HuH-7 (cell line): ENCODE measurements at places on chromosomes 2 and 18.

- no peak for DNase-seq
Observed at GRCh38 chr2:40199771-40200170, 252.1 kb downstream of the SLC8A1 start.

GRCh38 chr18:67108894-67109293 lies 407.6 kb downstream of the DSEL start:
- DNase-seq = no peak

DNA sequence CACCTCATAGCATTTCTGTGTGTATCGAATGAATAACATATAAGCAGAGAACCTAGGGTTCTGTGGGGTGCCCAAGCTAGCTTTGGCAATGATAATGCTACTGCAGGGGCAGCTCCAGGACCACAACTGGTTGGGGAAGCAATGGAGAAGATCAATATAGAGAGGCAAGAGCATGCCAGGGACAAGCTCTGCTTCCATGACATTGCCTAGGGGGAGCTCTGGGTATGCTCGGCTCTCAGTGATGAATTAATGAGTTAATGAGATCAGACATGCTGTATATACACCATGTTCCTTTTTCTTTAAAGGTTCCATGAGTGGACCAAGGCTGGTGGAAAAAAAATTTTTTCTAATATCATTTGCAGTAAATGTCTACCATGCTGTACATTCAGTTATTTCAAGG lies 618.4 kb downstream of the BCL11A start:
- no peak for DNase-seq

DNA sequence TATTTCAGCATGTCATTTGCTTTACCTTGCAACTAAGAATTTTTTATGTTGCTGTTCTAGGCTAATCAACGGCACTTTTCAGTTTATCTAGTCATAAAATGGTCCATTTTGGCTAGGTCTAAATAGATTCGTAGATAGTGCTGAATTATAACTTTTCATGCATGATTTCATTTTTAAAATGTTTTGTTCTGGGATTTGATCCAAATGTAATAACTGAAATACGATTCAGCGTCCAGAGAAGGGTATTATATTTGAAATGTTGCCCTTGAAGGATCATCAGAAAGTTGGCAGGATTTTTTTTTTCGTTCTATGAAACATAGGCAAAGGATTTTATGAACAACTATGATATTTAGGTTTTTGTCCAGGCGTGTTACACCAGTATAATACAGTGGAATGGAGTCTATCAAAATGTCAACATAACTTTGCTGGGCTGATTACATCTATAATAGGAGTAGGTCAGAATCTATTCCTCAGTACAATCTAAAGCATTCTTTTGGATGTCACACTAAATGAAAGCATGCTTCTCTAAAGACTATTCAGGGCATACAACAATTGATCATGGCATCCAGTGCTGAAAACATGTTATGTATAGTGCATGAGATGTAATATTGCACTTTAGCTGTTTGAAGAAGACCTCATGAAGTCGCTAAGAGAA lies 24.8 kb downstream of the TTC27 start:
- DNase-seq = no peak

GRCh38 chr18:37714691-37715090 lies 149.1 kb upstream of the CELF4 start:
- DNase-seq = no peak

DNA sequence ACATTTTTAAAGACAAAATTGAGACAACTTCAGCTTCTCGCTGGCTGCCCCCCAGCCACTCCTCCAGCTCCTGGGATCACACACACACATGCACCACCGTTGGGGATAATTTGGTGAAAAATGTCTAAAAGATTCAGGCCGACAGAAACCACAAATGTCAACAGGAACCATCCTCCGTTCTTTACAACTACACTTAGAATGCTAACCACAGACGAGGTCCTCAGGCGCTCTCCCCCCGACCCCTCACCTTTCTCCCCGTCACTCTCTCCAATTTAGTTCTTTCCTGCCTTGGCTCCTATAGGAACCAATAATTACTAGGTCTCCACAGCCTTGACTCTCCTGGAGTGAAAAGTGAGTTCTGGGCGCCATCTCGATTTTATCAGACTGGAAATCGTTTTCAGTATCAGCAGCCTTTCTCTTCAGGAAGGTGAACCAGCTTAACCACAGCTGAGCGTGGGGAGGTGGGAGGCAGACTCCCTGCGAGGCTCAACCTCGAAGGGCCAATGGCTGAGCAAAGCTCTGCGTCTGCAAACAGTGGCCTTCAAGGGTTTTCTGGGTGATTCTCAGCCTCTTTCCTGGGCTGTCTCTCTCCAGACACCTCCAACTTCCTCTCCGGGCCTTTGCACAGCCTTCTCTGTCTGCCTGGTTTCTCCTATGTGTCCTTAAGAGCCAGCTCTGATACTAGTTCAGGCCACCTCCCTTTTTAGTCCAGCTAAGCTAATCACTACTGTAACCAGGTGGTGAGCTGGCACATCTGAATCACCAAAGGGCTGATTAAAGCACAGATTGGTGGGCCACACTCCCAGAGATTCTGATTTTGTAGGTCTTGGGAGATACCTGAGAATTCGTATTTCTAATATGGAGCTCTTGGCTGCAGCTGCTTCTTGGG lies 115.7 kb upstream of the COPS8 start:
- no peak for DNase-seq

- DNase-seq = no peak
Observed at GRCh38 chr2:143429932-143430679, 300.9 kb downstream of the ARHGAP15 start.

GRCh38 chr2:76731157-76731556 lies 791.0 kb downstream of the LRRTM4 start:
- DNase-seq = no peak

DNA sequence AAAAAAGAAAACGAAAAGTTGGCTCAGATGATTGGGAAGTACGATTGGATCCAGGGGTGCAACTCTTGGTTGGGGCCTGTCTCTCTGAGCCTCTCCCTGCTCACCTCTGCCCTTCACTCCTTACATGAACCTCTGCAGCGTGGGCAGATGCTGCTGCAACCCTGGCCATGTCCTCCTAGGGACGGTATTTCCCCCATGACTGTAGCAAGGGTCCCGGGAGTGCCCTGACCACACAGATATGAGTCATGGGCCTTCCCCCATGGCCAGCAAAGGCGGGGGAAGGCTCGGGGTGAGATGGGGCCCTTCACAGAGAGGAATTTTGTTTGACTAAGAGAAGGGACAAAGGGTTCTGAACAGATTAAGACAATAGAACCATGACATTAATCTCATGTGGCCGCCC lies 129.0 kb downstream of the NCK2 start:
- peak; percentile 56 for DNase-seq

DNA sequence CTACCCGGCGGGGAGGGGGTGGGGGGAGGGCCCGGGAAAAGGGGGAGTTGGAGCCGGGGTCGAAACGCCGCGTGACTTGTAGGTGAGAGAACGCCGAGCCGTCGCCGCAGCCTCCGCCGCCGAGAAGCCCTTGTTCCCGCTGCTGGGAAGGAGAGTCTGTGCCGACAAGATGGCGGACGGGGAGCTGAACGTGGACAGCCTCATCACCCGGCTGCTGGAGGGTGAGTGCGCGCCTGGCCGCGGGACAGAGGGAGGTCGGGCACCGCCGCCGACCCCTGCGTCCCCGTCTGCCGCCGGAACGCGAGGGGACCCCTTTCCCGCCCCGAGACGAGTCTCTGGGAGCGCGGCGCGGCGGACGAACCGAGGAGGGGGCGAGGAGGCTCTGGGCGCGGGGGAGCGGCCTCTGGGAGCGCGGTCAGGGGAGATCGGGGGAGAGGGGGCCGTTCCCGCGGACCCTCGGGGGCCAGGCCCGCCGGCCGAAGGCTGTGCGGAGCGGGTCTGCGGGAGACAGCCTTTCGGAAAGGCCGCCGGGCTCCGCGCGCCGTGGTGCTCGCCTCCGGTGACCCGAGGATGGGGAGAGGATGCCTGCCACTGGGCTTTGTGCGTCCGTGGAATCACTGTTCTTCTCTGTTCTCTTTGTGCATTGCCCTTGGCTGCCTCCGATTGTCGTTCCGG lies 463 bp downstream of the PPP1CB start:
- DNase-seq = peak; percentile 56

- no peak for DNase-seq
Observed at GRCh38 chr2:47069628-47070154, 85.4 kb downstream of the STPG4 start.

GRCh38 chr18:22695674-22696073 lies 237.5 kb upstream of the RBBP8 start:
- DNase-seq = no peak
